ENCODE measurements at places on chromosomes 11 and 22. TPM values are rescaled to one million over a fixed set of nuclear protein-coding genes. Genes with fewer than 3 reads are reported as not detected.

GRCh38 chr11:130370845-130371590 lies 56.3 kb upstream of the ZBTB44 start:
- no peak for ATAC-seq

GRCh38 chr11:37712251-37712650 lies 1114.2 kb upstream of the RAG2 start:
- peak; percentile 60 for ATAC-seq

GRCh38 chr11:26806219-26806618 lies 84.4 kb upstream of the SLC5A12 start:
- no peak for ATAC-seq

- ATAC-seq = no peak
Measured at GRCh38 chr22:36330655-36331305, 57.0 kb downstream of the MYH9 start.

GRCh38 chr22:21622011-21622918 lies 7.6 kb downstream of the YDJC start:
- ATAC-seq = peak; percentile 31

DNA sequence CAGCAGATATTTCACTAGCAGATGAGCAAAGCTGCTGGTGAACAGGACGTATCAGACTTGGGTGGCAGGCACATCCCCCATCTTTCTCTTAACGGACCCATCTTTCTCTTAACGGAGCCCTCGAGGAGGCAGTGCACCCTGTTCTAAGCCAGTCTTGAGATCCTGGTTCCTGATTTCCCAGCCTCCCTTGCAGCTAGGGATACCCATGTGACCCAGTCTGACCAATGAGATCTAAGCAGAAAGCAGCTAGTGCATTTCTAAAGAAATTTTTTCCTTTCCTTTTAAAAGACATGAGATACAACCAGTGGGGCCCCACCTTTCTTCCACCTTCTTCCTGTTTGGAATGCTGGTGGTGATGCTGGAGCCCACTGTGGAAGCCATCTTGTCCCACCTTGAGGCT lies 13.6 kb upstream of the ELFN2 start:
- no peak for ATAC-seq

DNA sequence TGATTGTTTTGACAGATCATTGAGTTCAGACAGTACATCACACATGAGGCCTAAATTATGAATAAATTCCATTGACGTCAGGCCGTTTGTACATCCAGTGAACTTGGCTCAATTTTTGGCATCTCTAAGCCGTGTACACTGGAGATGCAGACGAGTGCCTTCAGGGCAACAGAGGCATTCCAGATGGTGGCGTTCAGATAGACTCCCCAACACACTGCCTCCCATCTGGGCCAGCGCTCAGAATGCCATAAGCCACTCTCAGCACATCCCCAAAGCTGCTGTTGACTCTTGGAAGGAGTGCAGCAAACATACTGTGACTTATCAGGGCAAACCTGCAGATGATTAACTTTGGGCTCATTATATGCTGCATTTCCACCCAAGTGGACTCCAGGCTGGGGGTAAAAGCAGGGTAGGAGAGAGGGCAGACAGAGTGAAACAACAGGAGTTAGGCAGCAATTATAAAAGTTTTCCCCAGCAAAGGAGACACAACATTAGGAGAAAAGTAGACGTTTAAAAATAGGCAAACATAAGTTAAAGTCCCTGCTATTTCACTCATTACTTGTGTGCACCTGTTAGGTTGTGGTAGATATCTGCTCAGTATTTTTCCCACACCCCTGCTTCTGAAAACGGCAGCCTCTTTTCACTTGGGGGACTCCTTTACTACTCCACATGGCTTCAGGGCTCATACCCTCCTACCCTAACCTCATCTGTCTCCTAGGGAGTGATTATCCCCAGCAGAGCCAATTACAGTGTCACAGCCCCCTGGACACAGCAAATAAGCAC lies 60.2 kb upstream of the PDE3B start:
- ATAC-seq = no peak

GRCh38 chr11:62879235-62879978 lies 1.3 kb upstream of the SLC3A2 start:
- ATAC-seq = no peak

DNA sequence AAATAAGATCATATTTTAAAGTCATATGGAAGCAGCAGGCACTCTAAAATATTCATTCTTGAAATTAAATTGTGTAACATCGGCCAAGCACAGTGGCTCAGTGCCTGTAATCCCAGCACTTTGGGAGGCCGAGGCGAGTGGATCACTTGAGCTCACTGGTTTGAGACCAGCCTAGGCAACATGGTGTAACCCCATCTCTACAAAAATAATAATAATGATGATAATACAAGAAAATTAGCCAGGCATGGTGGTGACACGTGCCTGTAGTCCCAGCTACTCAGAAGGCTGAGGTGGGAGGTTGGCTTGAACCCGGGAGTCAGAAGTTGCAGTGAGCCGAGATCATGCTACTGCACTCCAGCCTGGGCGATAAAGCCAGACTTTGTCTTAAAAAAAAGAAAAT lies 77.4 kb downstream of the TRIM29 start:
- no peak for ATAC-seq

DNA sequence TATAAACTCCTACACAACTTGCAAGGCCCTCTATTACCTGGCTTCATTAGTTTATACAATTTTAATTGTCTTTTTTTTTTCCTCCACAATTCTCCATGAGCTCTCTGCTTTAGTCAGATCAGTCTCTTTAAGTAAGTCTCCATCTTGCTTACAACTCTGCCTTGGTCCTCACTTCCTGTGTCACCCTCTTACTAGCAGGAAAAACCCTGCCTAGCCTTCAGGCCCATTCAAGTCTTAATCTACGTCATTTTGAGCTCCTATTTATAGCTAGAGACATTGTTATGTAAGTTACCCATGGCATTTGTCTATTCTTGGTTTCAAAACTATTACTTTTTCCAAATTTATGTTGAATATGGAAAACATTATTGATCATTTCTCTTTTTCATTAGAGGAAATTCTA lies 177.4 kb downstream of the SBF2 start:
- no peak for ATAC-seq

DNA sequence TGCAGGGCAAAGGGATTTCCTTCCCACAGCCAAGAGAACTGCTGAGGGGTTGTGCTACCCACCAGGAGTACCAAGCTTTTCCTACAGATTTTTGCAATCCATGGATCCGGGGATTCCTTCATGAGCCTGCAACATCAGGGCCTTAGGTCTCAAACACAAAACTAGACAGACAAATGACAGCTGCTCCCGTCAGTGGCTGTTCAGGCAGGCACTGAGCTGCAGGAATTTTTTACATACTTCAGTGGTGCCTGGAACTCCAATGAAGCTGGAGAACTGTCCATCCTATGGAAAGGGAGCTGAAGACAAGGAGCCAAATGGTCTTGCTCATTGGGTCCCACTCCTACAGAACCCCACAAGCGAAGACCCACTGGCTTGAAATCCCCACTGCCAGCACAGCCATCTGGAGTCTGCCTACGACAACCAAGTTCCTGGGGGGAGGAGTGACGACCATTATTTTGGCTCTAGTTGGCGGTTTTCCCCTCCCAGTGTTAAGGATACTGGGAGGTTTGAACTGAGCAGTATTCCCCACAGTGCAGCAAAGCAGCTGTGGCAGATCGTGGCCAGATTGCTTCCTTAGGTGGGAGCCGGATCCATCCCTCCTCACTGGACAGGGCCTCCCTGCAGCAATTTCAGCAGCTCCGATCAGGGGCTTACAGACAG lies 157.7 kb upstream of the TMEM45B start:
- no peak for ATAC-seq

DNA sequence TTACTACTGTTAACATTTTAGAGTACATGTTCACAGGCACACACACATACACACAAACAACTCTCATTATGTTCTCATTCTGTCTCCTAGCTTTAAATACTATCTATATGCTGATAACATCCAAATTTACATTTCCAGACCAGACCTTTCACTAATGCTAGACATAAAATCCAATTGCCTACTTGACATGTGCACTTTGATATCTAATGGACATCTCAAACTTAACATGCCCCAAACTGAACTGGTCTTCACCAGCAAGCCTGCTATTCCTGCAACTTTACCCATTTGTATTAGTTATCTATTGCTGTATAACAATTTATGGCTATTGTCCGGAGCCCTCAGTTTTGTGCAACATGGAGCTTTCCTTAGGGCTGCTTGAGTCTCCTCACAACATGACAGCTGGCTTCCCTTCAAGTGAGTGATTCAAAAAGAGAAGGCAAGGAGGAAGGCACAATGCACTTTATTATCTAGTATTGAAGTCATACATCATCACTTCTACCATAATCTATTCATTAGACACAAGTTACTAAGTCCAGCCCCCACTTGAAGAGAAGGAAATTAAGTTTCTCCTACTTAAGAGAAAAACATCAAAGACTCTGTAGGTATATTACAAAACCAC lies 3.0 kb downstream of the SLC36A4 start:
- ATAC-seq = no peak

DNA sequence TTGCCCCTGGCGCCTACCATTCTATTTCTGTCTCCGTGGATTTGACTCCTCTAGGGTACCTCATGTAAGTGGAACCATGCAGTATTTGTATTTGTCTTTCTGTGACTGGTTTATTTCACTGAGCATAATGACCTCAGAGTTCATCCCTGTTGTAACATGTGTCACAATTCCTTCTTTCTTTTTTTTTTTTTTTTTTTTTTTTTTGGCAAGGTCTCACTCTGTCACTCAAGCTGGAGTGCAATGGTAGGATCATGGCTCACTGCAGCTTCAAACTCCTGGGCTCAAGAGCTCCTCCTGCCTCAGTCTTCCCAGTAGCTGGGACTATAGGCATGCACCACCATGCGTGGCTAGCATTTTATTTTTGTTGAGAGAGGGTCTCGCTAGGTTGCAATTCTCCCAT lies 74.0 kb upstream of the SEPTIN5 start:
- ATAC-seq = no peak

- no peak for ATAC-seq
Measured at GRCh38 chr11:95222817-95223216, 8.2 kb downstream of the SESN3 start.

DNA sequence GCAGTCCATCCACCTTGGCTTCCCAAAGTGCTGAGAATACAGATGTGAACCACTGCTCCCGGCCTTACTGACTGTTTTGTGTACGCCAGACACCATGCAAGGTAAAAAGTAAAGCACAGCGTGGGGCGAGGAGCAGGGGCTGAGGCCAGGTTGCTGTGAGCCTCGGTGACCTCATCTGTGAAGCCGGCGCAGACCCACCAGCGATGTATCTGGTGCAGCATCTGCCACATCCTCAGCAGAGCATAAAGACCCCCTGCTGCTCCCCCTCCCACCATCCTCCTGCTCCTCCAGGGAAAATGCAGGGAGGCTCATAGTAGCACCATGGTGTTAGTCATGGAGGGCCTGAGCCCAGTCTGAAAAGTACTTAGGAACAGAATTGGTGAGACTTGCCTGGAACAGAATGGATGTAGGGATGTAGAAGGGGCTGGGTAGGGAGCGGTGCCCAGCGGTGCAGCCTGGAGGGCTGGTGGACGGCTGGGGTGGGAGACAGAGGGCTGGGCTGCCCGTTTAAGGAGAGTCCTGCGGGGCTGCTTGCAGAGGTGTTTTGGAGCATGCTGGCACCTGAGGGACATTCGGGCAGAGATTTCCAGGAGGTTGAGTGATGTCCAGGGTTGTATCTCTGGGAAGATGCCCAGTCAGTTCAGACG lies 462.4 kb downstream of the BRD1 start:
- no peak for ATAC-seq

DNA sequence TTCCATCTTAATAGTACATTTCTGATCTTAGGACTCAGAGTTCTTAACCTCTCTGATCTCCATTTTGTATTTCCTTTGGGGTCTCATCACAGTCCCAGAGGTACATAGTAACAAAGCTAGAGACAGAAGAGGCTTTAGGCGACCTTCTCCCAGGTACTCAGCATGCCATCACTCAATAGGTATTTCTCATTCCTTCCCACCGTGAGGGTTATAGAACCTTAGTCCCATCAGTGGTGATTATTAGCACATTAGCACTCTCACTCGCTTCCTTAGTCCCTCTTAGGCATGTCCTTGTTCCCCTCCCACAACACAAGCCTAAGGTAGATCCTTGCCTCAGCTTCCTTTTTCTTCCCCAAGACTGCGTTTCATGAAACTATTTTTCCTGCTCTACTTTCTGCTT lies 14.7 kb downstream of the SWAP70 start:
- ATAC-seq = no peak

DNA sequence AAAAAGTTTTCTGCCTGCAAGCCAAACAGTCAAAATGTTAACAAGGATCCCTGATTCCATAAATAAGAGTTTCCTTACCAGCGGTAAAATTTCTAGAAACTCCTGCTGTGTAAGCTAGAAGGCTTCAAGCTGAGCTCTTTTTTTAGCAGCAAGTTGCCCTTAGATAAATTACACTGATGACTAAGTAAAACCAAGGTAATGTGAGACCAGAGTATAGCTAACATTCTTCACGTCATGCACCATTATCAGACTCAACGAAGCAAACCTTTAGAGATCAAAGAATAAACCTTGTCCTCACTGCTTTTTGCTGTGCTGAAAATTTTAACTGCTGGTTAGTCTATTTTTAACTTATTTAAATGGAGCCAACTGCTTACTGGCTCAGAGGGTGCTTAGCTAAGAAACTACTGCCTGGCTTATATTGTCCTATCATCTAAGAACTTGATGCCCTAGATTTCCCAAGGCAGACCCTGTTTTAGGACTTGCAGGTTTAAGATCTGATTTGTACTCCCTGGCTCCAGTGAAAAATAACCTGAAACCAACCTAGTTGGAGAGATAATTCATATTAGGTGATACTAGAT lies 900.7 kb downstream of the JRKL start:
- ATAC-seq = no peak

DNA sequence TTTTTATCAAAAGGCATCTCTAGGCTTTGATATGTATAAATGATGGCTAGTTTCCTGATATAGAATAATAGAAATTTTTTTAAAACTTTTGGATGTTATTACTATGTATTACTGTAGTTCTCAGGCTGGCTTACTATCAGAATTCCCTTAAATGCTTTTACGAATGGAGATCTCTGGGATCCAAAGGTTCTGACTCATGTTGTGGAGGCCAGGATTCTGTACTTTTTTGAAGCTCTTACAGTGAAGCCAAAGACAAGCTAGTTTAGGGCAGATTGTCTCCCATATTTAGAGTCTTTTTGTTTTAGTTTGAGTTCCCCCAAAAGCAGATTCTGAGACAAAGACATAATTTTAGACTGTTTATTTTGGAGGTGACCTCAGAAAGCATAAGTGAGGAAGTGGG lies 265.9 kb upstream of the SESN3 start:
- ATAC-seq = no peak

DNA sequence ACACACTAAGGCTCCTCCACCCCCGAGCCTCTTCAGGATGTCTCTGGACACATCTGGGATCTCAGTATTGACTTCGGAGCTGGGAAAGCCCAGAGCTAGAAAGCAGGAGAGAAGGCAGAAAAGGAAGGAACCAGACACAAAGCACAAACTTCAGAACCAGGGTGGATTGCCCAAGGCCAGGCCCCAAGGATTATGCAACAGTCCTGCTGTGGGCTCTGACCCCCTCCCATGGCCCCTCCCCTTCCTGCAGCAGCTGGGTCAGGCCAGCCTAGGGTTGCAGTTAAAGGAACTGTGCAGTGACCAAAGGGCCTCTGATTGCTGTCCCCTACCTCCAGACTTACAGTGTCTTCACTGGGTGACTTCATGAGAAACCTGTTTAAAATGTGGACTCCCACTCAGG lies 5.3 kb downstream of the KCNE3 start:
- no peak for ATAC-seq

CUL5 gene
- 24.6 TPM for total RNA-seq

CLTCL1 gene
- 6.8 TPM for total RNA-seq

SERHL2 gene
- total RNA-seq = 2.8 TPM

GRIA4 gene
- total RNA-seq = 54.2 TPM

C22orf42 gene
- total RNA-seq = 1.8 TPM

OR4D9 gene
- total RNA-seq = 0.05 TPM

KRTAP5-9 gene
- total RNA-seq = 0.38 TPM

SCO2 gene
- 1.1 TPM for total RNA-seq

SYCE3 gene
- total RNA-seq = not detected

RAB36 gene
- total RNA-seq = 2.9 TPM

All from motor neuron (in vitro differentiated cells).